ENCODE measurements at places on chromosomes 11 and 22. TPM values are rescaled to one million over a fixed set of nuclear protein-coding genes. Genes with fewer than 3 reads are reported as not detected.

DNA sequence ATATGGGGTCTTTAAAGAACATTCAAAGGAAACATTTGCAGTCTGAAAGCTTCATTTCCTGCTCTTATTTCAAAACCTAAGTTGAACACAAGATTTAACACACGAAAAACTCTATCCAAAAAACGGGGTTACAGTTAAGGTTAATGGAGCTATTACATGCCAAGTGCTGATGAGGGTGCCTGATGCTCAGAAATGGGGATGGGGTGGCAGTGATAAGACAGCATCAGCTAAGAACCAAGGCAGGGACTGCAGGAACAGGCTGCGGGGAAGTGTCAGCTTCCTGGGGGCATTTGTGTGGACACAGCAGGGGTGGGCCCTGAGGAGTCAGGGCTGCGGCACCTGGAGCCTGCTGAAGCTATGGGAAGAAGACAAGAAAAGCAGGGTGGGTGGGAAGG, 12.2 kb downstream of the DGCR2 start:
- H3K27ac ChIP-seq, result no peak overlapping the region
- DNase-seq, result no peak
- H3K27me3 ChIP-seq, result no peaks in the 10 kb centered on the region
- H3K4me1 ChIP-seq, result peaks cover 17% of the 10 kb centered on the region
- no peak overlapping the region for H3K4me3 ChIP-seq
- no peaks in the 10 kb centered on the region for H3K36me3 ChIP-seq

DNA sequence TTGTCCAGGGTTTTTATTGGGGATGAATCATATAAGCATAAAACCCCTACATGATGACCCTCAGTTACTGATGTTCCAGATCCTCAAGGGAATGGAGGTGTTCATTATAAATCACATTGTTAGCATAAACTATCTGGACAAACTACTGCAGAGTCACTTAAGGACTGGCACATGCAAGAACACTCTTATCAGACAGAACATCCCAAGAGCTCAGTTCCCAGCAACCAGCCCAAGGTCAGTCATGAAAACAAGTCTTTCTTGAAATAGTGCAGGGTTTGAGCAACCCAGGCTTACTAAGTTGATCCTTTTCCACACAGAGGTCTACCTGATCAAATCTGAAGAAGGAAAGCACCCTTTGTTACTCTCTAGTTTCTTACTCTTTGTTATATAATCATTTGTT, 13.5 kb upstream of the PTS start:
- no peaks in the 10 kb centered on the region for H3K36me3 ChIP-seq
- DNase-seq, result no peak
- H3K4me1 ChIP-seq, result no peaks in the 10 kb centered on the region

GRCh38 chr11:115396533-115396932, 107.7 kb downstream of the CADM1 start:
- no peak overlapping the region for H3K4me3 ChIP-seq
- H3K27me3 ChIP-seq, result no peaks in the 10 kb centered on the region
- H3K36me3 ChIP-seq, result no peaks in the 10 kb centered on the region

DNA sequence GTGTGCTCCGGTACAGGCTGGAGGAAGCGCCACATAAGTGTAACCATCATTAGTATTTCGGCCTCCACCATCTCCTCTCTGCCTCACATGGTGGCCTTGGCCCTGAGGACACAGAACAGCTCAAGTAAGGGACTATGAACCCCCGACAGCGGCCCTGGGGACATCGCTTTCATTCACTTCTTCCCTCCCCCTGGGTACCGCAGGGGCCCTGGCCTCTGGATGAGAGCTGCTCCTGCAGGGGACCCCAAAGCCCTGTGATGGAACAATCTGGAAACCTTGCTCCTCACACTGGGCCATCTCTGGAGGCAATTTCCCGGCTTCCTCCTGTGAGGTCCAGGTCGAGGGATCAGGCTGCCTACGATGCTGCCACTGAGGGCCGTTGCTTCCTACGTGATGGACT, 565.5 kb downstream of the BRD1 start:
- DNase-seq, result no peak
- no peaks in the 10 kb centered on the region for H3K27me3 ChIP-seq
- H3K36me3 ChIP-seq, result no peaks in the 10 kb centered on the region
- no peak overlapping the region for H3K27ac ChIP-seq

GRCh38 chr11:120714438-120714837, 202.9 kb downstream of the GRIK4 start:
- H3K36me3 ChIP-seq, result no peaks in the 10 kb centered on the region
- H3K27me3 ChIP-seq, result no peaks in the 10 kb centered on the region
- H3K27ac ChIP-seq, result no peak overlapping the region

DNA sequence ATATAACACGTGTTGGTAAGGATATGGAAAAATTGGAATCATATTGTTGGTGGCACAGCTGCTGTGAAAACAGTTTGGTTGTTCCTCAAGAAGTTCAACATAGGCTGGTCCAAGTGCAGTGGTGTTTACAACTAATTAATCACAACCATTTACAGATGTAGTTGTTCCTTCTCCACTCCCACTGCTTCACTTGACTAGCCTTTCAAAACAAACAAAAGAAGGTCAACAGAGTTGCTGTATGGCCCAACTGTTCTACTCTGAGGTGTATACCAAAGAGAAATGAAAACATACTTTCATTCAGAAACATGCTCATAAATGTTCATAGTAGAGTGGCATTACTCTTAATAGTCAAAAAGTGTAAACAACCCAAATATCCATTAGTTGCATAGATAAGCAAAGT, 36.6 kb upstream of the ACAT1 start:
- H3K36me3 ChIP-seq, result no peaks in the 10 kb centered on the region

DNA sequence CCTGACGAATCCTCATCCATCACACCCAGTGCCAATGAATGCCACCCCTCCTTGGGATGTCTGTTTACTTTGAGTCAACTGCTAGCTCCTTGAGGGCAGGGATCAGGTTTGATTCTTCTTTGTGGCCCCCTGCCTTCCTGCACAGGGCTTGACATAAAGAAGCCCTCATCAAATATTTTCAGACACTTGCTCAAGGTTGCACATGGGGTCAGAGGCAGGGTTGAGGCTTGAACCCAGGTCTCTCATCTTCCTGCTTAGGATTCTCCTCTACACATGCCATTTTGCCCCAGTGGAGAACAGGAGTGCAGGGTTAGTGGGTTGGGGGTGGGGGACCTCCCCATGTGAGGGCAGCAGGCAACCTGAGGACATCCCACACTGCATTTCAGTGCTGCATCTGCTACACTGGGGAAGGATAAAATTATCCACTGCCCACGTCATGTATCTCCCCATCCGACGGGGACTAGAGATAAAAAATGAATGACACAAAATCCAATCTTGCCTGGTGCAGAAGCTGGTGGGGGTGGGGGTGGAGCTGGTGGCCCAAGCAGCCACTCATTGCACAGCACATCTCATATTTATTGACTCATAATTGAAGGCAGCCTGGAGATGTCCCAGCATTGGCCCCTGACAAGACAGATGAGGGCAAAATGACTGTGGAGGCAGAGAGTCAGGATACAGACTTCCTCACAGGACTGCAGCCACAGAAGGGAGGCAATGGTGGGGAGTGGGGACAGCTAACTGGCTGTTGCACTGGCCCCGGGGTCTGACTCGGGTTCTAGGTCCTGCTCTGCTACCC, 41.3 kb downstream of the NEU3 start:
- H3K27me3 ChIP-seq, result no peaks in the 10 kb centered on the region
- DNase-seq, result no peak
- no peak overlapping the region for H3K27ac ChIP-seq
- H3K36me3 ChIP-seq, result no peaks in the 10 kb centered on the region

- no peaks in the 10 kb centered on the region for H3K27me3 ChIP-seq
- H3K4me1 ChIP-seq, result peaks cover 1% of the 10 kb centered on the region
- DNase-seq, result no peak
- H3K27ac ChIP-seq, result no peak overlapping the region
- no peak overlapping the region for H3K4me3 ChIP-seq
Observed at GRCh38 chr22:37529652-37530345, 10.6 kb upstream of the CARD10 start.

DNA sequence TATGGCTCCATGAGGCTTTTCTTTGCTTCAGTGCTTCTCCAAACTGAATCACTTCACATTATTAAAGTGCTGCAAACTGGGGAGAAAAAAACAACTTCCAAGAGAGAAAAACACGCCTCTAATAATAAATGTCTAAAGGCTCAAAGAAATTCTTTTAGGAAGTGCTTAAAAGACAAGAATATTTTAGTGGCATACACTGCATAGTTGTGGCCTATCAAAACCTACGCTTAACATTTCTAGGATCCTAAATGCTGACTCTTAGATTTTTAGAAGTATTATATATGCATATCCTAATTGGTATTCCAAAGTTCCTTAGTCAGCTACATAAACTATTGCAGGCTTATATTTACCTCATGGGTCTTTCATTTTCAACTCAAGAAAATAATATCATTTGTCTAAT, 879.0 kb upstream of the CCDC90B start:
- H3K27me3 ChIP-seq, result no peaks in the 10 kb centered on the region
- no peaks in the 10 kb centered on the region for H3K4me1 ChIP-seq
- no peak for DNase-seq
- H3K4me3 ChIP-seq, result no peak overlapping the region

DNA sequence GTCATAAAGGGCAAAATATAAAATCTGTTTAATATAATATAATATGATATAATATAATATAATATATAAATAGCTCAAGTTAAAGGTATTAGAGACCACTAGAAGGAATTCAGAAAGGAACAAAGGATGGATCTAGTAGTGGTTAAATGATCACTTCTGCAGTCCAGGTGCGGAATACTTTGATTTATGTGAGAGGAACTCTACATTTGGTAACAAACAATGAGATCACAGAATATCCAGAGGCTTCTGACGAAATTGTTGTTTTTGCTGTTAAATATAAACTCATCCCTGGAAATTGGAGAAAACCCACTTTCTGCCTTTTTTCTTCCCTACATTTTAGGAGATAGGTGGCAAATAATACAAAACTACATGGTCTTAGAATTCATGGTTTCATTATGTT, 36.0 kb downstream of the ATXN10 start:
- no peak overlapping the region for H3K27ac ChIP-seq
- DNase-seq, result no peak
- H3K36me3 ChIP-seq, result no peaks in the 10 kb centered on the region
- no peaks in the 10 kb centered on the region for H3K4me1 ChIP-seq

- no peaks in the 10 kb centered on the region for H3K27me3 ChIP-seq
- DNase-seq, result no peak
- H3K4me3 ChIP-seq, result no peak overlapping the region
- no peaks in the 10 kb centered on the region for H3K4me1 ChIP-seq
Observed at GRCh38 chr11:60592601-60593000, 77.4 kb downstream of the MS4A13 start.

DNA sequence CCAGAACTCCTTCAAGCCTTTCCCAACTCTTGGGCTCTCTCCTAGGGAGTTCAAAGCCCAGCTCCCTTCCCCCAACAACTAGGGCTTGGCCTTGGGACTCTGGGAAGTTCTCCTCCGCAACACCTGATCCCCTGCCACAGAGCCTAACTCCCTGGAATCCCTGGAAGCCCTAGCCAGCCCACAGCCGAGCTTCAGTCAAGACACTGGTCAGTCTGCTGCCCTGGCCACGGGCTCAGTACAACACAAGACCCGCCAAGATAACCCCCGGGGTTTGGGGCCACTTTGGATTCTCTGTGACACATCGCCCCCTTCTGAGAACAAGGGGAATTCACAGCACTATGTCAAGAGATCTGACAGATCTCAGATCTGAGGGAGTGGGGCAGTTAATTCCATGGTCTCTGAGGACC, 58.3 kb downstream of the SLC22A12 start:
- H3K4me1 ChIP-seq, result no peaks in the 10 kb centered on the region
- DNase-seq, result peak; percentile 48
- H3K36me3 ChIP-seq, result no peaks in the 10 kb centered on the region
- no peak overlapping the region for H3K4me3 ChIP-seq
- H3K27ac ChIP-seq, result no peak overlapping the region

DNA sequence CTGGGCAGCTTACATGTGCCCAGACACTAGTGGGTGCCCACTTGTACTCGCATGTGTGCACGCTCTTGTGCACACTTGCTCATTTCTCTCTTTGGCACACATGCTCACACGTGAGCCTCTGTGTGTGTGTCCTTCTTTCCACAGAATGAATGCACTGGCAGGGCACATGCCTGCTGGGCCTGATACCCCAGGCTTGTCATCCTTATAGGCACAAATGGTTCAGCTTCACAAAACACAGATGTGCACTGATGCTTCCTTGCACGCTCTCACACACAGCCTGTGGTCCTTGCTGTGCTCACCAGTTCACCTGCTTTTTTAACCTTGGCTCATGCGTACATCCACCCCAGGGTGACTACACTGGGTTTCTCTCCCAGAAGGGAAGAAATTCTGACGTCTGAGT, 174.8 kb downstream of the BUD13 start:
- no peaks in the 10 kb centered on the region for H3K36me3 ChIP-seq
- peaks cover 4% of the 10 kb centered on the region for H3K4me1 ChIP-seq
- no peak overlapping the region for H3K27ac ChIP-seq

GRCh38 chr11:35347921-35348331, 71.4 kb downstream of the SLC1A2 start:
- H3K4me3 ChIP-seq, result no peak overlapping the region
- H3K27me3 ChIP-seq, result no peaks in the 10 kb centered on the region
- H3K36me3 ChIP-seq, result no peaks in the 10 kb centered on the region
- DNase-seq, result no peak
- no peak overlapping the region for H3K27ac ChIP-seq
- no peaks in the 10 kb centered on the region for H3K4me1 ChIP-seq

The DENND6B gene
- total RNA-seq, result 16.3 TPM

The SCGB1A1 gene
- 11.6 TPM for total RNA-seq

The TRIM68 gene
- 13.2 TPM for total RNA-seq

The PARVG gene
- 14.1 TPM for total RNA-seq
